Stimulated activated CD8-positive, alpha-beta memory T cell treated with anti-CD3 and anti-CD28 coated beads, Interleukin-15, amount 100 ng/mL, for 48 hours (primary cell): ENCODE measurements at places on chromosomes 7 and 10.

- no peak for DNase-seq
Measured at GRCh38 chr7:18866359-18867036, 250.9 kb downstream of the TWIST1 start.

DNA sequence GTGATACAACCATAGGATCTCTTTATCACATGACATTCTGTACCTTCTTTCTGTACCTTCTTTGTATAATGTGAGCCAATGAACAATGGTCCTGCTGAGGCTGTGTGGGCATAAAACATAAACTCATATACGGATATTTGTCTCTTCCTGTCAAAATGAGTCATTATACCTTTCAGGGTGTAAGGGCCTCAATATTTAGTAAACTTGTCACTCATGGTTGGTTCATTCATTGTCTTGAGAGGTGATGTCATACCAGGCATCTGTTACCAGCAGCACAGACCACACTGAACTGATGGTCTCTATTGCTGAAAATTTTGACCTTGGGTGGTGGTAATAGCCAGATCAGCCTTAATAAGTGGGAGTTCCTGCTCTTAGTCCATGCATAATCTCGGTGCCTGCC, 287.6 kb upstream of the TPK1 start:
- no peak for DNase-seq

DNA sequence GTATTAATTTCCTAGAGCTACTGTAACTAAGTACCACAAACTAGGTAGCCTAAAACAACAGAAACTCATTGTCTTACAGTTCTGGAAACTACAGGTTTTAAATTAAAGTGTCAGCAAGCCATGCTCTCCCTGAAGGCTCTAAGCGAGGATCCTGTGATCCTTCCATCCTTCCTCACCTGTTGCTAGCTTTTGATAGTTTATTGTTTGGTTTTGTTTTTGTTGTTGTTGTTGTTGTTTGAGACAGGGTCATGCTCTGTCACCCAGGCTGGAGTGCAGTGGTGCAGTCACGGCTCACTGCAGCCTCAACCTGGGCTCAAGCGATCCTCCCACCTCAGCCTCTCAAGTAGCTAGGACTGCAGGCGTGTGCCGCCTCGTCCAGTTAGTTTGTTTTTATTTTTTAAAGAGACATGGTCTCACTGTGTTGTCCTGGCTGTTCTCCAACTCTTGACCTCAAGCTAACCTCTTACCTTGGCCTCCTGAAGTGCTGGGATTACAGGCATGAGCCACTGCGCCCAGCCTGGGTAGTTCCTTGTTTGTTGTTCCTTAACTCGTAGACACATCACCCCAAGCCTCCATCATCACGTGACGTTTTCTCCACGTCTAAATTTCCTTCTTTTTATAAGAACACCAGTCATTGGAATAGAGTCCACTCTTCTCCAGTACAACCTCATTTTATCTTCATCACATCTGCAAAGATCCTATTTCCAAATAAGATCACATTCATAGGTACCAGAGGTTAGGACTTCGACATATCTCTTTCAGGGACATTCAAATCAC, 109.1 kb downstream of the AKR1D1 start:
- no peak for DNase-seq

DNA sequence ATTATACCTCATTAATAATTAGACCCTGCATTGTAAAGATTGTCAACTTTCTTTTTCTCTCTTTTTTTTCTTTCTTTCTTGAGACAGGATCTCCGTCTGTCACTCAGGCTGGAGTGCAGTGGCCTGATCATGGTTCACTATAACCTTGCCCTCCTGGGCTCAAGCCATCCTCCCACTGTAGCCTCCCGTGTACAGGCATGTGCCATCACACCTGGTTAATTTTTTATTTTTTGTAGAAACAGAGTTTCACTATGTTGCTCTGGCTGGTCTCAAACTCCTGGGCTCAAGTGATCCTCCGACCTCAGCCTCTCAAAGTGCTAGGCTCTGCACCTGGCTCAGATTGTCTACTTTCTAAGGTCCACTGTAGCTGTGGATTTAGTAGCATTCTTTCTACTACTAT, 50.7 kb downstream of the MDFIC start:
- no peak for DNase-seq
